ENCODE measurements at places on chromosomes 2 and 18.

- no peak for DNase-seq
These were observed 66.1 kb upstream of the RGPD5 start for GRCh38 chr2:109727929-109728447.

- peak; percentile 52 for DNase-seq
These were observed 77.4 kb downstream of the DCDC2C start for GRCh38 chr2:3780477-3781402.

- peak; percentile 55 for DNase-seq
These were observed 347.0 kb upstream of the ID2 start for GRCh38 chr2:8334866-8335325.

GRCh38 chr2:19649785-19650380 is 251.9 kb downstream of the TTC32 start:
- DNase-seq: no peak

GRCh38 chr2:44825702-44826101 is 115.8 kb upstream of the SIX3 start:
- peak; percentile 74 for DNase-seq

GRCh38 chr2:222611684-222612083 is 44.2 kb downstream of the FARSB start:
- no peak for DNase-seq

DNA sequence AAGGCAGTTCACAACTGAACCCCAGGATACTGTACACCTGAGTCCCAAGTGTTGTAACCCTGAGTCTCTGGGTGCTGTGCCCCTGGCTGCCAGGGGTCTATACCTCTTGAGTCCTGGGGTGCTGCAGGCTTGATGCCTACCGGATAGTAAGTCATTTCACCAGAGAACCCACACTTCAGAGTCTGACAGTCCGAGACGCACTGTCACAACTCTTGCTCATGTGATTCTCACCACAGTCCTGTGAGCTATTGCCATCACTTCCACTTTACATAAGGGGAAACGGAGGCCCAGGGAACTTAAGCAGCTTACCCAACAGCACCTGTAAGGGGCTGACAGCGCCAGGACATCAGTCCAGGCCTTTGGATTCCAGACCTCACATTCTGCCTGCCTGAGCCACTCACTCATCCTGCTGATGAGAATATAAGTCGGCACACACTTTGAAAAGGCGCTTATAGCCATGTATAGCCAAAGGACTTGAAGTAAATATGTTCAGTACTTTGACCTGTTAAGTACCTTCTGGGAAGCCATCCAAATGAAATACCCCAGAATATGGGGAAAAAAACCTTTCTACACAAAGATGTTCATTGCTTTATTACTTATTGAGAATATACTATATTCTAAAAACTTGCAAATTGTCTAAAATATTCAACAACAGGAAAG is 180.7 kb upstream of the ID2 start:
- DNase-seq: no peak

DNA sequence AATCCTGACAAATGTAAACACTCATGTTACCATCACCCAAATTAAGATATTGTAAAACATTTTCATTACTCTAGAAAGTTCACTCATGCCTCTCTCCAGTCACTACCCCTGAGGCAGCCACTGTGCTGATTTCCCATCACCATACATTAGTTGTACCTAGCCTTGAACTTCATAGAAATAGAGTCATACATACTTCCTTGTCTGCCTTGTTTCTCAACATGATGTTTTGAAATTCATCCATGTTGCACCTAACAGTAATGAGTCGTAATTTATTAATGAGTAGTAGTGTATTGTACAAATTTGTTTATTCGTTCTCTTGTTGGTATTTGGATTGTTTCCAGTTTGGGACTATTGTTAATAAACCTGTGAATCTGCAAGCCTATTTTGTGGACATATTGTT is 49.0 kb upstream of the TWSG1 start:
- DNase-seq: no peak

DNA sequence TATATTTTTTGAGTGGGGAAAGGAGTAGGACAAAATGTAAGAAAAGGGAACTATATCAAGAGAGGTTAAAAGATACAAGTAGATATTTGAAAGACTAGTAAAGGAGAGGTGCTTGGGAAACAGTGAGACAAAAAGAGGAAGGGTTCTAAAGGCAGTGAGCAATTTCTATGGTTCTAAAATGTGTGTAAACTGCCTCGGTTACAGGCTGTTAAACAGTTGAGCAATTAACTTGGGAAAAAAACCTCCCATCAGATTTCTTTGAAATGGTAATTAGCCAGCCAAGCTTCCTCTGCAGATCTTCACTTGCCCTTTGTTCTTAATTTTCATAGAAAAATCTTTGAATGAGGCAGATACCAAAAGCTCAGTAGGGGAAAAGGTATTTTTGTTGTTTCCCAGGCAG is 238.7 kb upstream of the KCNH7 start:
- DNase-seq: no peak

DNA sequence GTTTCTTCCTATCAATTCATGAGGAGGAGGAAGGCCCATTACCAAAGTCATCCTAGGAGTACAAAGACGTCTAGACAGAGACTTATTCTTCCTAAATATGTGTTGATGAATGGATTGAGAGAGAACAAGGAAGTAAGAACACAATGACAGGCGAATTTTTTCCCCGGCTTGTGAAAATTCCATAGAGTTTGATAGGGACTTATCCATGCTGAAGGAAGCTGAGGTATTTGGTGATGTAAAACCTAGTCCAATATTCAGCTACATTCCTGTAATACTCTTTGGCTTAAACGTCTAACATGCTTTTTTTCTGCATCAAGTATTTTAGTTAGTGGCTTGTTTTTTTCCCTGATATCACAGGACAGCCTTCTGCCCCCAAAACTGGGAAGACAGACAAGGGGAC is 121.9 kb upstream of the MYT1L start:
- DNase-seq: no peak

- DNase-seq: peak; percentile 44
These were observed 2.3 kb upstream of the PTPN18 start for GRCh38 chr2:130353291-130354138.
